Heart right ventricle (tissue), 16 donors: ENCODE measurements at places on chromosomes 2 and 18. TPM values are rescaled to one million over a fixed set of nuclear protein-coding genes. Genes with fewer than 3 reads are reported as not detected.

- no peak for DNase-seq
- H3K27me3 ChIP-seq = no peaks in the 10 kb centered on the region
- no peak overlapping the region for H3K27ac ChIP-seq
- H3K36me3 ChIP-seq = no peaks in the 10 kb centered on the region
Measured at GRCh38 chr18:31616586-31616985, 24.9 kb downstream of the TTR start.

Gene C2orf92
- total RNA-seq = 3.9 TPM

DNA sequence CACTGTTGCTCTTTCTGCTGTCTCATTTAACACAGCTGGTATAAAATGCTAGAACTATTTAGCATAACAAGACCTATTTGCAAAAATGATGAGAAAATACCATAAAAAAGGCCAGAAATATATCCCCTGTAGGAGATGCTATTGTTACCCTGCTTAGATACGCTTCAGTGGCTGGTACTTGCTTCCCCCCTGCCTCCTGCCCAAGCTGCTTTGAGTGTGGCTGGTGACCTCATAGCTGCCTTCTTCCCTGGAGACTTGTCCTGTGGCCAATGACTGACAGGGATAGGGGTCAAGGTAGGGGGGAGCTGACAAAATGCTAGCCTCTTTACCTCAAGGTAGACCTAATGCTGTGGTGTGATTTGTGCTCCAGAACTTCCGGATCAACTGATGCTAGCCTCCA is 150.2 kb upstream of the ZEB2 start:
- DNase-seq = no peak
- H3K27ac ChIP-seq = no peak overlapping the region
- no peaks in the 10 kb centered on the region for H3K4me1 ChIP-seq
- no peaks in the 10 kb centered on the region for H3K36me3 ChIP-seq
- H3K27me3 ChIP-seq = no peaks in the 10 kb centered on the region

DNA sequence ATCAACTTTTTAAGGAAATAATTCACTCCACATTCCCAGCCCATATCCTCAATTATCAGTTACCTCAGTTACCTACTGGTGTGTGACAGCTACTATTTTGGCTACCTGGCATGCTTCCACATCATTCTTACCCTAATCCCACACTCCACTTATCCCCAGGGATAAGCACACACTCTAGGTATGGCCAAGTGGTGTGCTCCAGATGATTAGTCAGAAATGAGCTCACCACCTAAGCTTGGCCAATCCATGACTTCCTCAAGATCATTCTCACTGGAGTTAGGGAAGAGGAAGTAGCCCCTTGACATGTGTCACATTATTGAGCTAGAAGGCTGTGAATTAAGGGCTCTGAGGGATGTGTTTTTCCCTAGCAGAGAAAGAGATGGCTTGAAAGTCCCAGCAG is 20.9 kb upstream of the SMAD4 start:
- H3K4me1 ChIP-seq = peaks cover 8% of the 10 kb centered on the region
- H3K36me3 ChIP-seq = no peaks in the 10 kb centered on the region
- H3K27ac ChIP-seq = no peak overlapping the region
- no peak overlapping the region for H3K4me3 ChIP-seq
- DNase-seq = no peak
- no peaks in the 10 kb centered on the region for H3K27me3 ChIP-seq

GRCh38 chr2:196361606-196362326 is 190.4 kb upstream of the STK17B start:
- no peaks in the 10 kb centered on the region for H3K27me3 ChIP-seq
- H3K4me3 ChIP-seq = peak overlapping the region; percentile 43
- peak overlapping the region; percentile 51 for H3K27ac ChIP-seq
- H3K4me1 ChIP-seq = peaks cover 7% of the 10 kb centered on the region

DNA sequence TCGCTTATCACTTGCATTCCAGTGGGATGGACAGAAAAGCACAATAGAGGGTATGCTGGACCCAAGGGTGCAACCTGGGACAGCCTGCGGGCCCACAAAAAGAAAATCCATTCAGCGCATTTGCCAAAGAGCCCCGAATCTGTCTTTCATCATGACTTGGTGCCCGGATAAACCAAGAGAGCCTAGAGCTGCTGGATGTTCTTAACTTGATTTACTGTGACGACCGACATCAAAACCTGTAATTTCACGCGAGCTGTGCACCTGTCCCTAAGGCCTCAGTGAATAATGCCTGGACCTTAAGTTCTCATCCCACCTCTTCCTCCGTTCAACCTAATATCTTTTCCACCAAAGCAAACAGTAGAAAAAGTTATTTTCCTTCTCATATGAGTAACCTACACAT is 115.5 kb upstream of the ACKR3 start:
- H3K4me3 ChIP-seq = no peak overlapping the region
- no peaks in the 10 kb centered on the region for H3K4me1 ChIP-seq
- DNase-seq = no peak
- H3K27ac ChIP-seq = no peak overlapping the region
- H3K27me3 ChIP-seq = no peaks in the 10 kb centered on the region
- H3K36me3 ChIP-seq = no peaks in the 10 kb centered on the region

Gene C2orf66
- not detected for total RNA-seq

GRCh38 chr2:79994965-79995364 is 309.6 kb downstream of the LRRTM1 start:
- H3K4me3 ChIP-seq = no peak overlapping the region
- H3K4me1 ChIP-seq = no peaks in the 10 kb centered on the region
- DNase-seq = no peak
- H3K27ac ChIP-seq = no peak overlapping the region
- H3K36me3 ChIP-seq = no peaks in the 10 kb centered on the region

Gene NCKAP1
- total RNA-seq = 123 TPM

- no peaks in the 10 kb centered on the region for H3K4me1 ChIP-seq
- no peaks in the 10 kb centered on the region for H3K36me3 ChIP-seq
- peak within 1 kb of the TSS; percentile 2 for H3K4me3 ChIP-seq
- no peaks in the 10 kb centered on the region for H3K27me3 ChIP-seq
Measured at GRCh38 chr2:143128681-143129580, at the start of gene ARHGAP15. TSS of gene ARHGAP15 (plus strand) at chr2:143129419.

Gene ALK
- not detected for total RNA-seq

DNA sequence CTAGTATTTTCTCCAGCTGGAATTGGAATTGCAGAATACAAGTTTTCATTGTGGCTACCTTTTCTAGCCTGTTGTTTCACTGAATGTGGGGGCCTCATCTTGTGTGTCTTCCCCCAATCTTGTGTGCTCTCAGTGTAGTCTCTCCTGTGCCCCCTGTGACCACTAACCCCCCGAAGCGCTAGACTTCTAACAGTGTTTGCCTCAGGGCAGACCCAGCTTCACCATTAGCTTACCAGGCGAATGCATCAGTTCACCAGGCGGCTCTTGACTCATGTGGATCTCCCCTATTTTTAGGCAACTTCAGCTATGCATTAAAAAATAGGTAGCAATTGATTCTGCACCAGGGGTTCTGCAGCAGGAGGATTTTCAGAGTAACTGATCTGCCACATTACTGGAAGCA is 376.2 kb upstream of the MEIS1 start:
- peaks cover 18% of the 10 kb centered on the region for H3K27me3 ChIP-seq
- H3K27ac ChIP-seq = no peak overlapping the region
- no peak overlapping the region for H3K4me3 ChIP-seq
- H3K36me3 ChIP-seq = no peaks in the 10 kb centered on the region
